KBM-7 (cell line): ENCODE measurements at places on chromosomes 7 and 10.

DNA sequence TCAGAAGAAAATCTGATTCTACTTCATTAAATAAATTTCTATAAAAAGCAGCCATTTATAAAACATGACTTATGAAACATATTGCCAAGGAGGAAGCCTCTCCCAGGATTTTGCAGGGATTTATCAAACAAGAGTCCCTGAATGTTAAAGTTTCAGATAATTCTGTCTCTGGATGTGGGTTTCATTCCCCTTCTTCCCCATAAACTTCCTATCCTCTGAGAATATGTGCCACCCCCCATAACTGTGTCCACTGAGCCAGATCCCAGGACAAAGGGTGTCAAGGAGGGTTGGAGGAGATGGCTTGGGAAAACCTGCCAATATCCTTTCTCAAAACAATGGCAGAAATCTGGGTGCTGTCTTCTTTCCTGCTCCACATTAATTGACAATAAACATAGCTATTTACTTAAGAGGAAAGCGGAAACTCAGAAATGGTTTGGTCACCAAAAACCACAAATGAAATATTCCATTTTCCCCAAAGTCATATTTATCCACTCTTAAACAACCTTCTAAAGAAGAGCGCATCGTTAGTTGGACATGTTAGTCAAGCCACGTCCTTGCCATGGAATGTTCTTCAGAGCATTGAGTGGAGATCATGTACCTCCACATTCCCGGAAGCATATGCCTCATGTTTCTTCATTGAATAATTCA, 54.3 kb upstream of the AKR1E2 start:
- DNase-seq: no peak

DNA sequence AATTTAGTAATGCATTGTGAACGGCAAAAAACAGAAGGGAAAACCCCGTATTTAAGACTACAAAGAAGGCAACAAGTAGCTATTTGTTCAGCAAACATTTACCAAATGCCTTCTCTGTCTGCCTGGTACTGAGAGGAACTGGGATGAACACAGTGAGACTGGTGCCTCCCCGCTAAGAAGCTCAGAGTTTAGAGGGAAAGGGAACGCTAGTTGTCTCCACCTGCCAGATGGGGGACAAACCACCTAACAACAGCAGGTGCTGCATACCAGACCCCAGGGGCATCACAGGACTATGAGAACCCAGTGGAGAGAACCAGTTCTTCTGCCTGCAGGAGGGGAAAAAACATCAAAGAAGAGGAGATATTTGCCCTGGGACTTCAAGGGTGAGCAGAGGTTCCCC, 147.1 kb downstream of the SLC25A13 start:
- no peak for DNase-seq

- DNase-seq: no peak
These were observed 63.8 kb downstream of the FAM241B start for GRCh38 chr10:69693886-69694285.

DNA sequence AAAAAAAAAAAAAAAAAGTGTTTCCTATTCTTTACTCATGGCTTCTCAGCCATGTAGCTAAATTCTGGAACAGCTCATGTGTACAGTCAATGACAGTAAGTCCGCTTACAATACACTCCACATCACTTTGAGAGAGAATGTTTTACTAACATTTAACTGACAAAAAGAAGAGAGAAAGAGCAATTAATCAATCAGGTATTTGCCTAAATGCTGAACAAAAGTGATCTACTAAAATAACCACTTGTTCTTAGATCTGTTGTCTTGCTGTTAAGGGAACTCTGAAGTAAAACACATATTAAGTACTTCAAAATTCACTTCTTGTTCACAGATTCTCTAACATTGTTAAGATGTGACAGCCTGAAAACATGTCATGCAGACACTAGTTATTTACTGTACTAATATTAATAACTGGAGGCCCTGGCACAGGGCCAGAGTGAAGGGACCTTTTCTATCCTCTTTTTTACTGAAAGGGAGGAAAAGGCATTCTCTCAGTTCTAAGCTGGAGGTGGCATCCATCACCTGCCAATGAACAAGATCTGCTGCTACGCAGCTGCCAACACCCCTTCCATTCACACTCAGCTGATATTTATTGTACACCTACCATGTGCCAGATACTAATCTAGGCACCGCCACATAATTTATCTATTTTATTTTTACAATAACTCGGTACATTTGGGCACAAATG, 72.6 kb downstream of the AHR start:
- DNase-seq: no peak

- DNase-seq: no peak
These were observed 184.1 kb downstream of the ABCA13 start for GRCh38 chr7:48355346-48355745.

- DNase-seq: no peak
These were observed 381.1 kb upstream of the SEMA3D start for GRCh38 chr7:85567983-85568382.
